ENCODE measurements at places on chromosomes 6 and 20. TPM values are rescaled to one million over a fixed set of nuclear protein-coding genes. Genes with fewer than 3 reads are reported as not detected.
A peak's percentile ranks its signal among the peaks of the same experiment; 100 is the strongest.

FAM83C gene
- not detected for total RNA-seq

ANKRD66 gene
- total RNA-seq, result 0.66 TPM

CRISP2 gene
- total RNA-seq, result not detected

SYS1 gene
- 10.1 TPM for total RNA-seq

ROS1 gene
- 0.04 TPM for total RNA-seq

C20orf204 gene
- total RNA-seq, result 0.84 TPM

- DNase-seq, result no peak
These were observed 54.1 kb upstream of the FYN start for GRCh38 chr6:111927321-111927720.

DNA sequence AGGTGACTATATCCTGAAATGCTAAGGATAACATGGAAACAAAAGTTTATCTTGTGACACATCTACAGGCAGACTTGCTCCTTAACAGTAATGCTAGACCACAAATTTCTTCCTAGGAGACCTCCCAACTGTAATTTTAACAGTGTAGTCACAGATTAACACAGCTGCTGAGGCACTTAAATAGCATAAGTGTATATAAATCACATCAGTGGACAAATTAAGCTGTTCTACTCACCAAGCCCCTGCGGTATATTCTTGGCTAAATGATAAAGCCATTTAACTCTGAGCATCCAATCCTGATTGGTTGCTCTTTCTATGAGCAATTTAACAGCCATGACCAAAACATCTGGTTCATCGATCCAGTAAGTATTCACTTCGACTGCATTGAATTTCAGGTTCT lies 73.3 kb upstream of the LYRM2 start:
- DNase-seq, result peak; percentile 64

GRCh38 chr20:2005831-2006426 lies 12.1 kb upstream of the PDYN start:
- DNase-seq, result peak; percentile 79

DNA sequence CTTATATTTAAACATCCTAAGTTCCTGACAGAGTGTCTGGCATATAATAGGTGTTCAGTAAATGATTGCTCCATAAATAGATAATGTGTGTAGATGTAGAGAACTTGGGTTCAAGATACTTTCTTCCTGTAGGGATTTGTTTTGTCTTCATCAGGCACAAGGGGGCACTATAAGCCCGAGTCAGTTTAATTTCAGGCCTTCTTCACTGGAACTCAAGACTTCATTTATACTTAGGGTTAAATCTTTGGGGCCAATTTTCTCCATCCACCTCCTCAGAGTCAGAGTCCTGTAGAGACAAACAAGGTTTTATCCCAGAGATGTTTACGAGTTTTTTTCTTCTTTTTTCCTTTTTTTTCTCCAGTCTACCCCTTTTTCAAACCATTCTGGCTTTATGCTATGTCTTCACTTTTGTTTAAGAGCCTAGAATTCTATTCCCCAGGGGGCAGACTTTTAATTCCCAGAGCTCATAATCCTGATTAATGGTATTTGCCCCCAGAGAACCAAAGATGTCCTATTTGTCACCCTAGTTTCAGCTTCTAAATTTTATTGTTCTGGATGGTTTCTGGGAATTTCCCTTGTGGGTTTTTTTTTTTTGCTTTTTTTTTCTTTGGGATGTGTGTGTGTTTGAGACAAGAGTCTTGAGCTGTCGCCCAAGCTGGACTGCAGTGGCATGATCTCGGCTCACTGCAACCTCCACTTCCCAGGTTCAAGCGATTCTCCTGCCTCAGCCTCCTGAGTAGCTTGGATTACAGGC lies 88.4 kb downstream of the HFE start:
- DNase-seq, result peak; percentile 74

DNA sequence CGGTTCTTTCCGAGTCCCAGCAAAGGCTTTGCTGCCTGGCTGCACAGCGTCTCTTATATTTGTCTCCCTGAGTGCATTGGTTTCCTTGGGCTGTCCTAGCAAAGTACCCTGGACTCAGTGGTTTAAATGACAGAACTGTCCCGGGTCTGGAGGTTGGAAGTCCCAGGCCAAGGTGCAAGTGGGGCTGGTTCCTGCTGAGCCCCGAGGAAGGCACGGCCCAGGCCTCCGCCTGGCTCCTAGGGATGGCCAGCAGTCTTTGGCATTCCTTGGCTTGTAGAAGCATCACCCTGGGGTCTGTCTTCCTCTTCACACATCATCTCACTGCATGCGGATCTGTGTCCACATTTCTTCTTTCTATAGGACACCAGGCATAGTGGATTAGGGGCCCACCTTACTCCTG lies 64.8 kb upstream of the QKI start:
- DNase-seq, result no peak

GRCh38 chr20:276620-277495 lies 13.7 kb downstream of the C20orf96 start:
- no peak for DNase-seq

GRCh38 chr6:87700397-87701343 lies 1.4 kb downstream of the AKIRIN2 start:
- DNase-seq, result peak; percentile 88

DNA sequence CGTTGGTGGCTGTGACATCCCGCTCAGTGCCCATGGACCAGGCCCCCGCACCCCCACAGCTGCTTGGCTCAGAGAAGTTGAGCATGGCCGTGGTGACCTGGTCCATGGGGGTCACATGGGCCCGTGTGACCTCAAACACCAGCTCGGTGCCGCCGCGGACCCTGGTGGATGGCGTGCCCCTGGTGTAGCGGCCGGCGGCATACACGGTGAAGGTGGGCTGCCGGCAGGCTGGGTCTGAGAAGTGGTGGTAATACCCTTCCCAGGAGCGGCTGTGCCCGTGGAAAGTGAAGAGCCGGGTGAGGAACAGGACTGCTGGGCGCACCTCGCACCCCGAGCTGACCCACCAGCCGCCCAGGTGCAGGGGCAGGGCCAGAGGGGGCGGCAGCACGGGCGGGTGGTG lies 54.1 kb downstream of the APCDD1L start:
- no peak for DNase-seq

DNA sequence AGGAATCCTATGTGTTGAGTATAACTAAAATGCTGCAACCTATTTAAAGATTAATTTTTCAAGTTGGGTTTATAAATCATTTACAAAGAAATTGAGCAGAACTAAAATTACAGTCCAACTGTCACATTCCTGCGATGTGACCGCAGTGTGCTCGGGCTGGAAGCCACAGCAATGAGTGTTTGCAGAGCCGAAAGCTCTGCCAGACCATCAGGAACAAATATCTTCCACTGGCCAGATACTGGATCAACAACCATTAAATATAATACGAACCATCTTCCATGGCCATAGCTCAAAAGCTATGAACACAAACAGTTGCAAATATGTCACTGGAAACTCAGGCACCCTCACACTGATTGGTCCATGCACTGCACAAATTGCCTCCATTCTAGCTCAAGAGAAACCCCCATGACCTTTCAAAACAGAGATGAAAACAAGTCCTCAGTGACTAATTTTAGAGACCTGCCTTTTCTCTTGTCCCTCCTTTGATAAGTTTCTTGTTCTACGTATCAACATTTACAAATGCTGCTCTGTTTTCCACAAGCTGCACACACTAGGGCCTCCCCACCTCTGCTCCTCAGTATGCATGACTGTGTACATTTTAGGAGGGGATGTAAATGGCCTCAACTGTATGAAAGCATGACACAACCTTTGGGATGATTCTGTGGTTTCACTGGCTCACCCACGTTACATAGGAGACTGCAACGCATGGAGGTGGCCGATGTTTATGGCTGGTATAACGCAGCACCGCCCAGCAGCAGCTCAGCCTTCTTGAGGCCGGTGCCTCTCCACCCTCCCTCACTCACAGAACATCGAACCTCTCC lies 171.7 kb downstream of the WDR27 start:
- peak; percentile 93 for DNase-seq

DNA sequence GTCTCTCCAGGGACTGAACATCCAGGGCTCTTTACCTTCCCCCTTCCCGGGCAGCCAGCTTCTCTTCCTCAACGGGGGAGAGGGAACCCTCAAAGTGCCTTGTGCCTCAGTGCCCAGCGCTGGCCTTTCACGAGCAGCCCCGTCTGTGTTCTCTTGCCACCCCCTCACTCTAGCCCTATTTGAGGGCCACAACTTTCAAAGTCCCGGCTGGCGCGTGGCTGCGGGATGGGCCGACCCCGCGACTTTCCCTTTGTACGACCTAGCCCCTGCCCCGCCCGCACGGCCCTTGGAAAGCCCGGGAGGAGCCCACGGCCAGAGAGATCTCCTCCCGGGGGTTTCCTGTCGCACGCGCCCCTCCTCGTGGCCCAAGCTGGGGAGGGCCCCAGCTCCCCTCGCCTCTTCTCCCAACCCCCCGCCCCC lies 559 bp downstream of the SCRT2 start:
- no peak for DNase-seq

DNA sequence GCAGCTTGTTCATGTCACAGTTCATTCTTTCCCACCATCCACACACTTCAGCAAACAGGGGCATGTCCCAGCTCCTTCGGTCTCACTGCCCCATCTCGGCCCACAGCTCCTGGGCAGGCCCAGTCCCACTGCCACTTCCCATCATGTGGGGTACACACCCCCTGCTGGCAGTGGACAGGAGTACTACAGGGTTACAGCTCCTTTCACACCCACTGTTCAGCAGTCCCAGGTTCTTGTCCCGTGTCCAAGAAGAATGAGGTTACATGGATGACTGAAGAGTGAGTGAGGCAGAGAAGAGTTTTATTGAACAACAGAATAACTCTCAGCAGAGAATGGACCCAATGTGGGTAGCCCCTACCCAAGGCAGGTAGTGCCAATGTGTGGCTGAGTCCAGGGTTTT lies 77.8 kb upstream of the SMLR1 start:
- no peak for DNase-seq

- peak; percentile 40 for DNase-seq
These were observed 688.9 kb upstream of the GJE1 start for GRCh38 chr6:141443668-141444289.

DNA sequence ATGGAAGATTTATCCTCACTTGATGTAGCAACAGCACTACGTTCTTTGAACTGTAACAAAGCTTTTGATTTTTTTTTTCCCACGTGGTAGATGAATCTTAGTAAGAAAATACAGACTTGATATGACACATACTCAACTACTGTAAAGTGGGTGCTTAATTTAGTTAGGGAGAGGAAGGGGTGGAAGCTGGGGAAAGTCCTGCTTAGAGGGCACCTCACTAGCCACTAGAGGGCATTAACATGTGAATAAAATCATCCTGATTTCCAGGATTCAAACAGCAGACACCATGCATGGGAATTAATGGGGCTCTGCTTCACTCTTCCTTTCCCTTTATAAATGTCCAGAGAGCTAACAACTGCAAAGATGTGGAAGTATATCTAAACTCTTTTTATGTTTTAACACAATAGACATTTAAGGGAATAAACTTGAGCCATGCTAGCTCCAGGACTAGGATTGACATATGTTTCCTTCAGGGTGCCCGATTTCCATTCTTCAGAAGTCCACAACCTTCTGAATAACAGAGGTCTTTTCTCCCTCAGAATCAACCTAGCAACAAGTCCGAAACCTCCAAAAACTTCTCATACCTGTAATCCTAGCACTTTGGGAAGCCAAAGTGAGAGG lies 250.1 kb downstream of the ATXN1 start:
- DNase-seq, result peak; percentile 44

GRCh38 chr6:113674075-113674474 lies 183.1 kb upstream of the MARCKS start:
- no peak for DNase-seq

DNA sequence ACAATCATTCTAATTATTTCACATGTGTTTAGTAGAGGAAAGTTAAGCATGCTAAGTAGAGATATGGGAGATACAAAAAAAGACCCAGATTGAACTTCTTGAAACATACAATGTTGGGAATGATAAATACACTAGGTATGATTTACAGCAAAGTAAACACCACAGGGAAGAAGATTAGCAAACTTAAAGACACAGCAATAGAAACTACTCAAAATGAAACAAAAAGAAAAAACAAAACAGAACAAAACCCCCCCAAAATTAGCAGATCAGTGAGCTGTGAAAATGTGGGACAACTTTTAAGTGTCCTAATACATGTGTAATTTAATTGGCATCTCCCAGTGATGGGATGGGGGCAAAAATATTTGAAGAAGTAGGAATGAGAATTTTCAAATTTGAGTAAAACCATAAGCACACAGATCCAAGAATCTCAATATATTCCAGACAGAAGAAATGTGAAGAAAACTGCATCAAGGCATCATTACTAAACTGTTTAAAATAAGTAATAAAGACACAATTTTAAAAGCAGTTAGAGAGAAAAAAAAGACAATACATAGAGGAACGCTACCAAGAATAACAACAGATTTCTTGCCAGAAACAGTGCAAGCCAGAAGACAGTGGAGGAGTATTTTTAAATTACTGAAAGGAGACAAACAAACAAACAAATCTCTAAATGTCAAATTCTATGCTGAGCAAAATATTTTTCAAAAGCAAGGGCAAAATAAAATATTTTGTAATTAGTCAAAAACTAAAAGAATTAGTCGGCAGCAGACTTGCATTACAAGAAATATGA lies 473.7 kb downstream of the QKI start:
- peak; percentile 27 for DNase-seq

DNA sequence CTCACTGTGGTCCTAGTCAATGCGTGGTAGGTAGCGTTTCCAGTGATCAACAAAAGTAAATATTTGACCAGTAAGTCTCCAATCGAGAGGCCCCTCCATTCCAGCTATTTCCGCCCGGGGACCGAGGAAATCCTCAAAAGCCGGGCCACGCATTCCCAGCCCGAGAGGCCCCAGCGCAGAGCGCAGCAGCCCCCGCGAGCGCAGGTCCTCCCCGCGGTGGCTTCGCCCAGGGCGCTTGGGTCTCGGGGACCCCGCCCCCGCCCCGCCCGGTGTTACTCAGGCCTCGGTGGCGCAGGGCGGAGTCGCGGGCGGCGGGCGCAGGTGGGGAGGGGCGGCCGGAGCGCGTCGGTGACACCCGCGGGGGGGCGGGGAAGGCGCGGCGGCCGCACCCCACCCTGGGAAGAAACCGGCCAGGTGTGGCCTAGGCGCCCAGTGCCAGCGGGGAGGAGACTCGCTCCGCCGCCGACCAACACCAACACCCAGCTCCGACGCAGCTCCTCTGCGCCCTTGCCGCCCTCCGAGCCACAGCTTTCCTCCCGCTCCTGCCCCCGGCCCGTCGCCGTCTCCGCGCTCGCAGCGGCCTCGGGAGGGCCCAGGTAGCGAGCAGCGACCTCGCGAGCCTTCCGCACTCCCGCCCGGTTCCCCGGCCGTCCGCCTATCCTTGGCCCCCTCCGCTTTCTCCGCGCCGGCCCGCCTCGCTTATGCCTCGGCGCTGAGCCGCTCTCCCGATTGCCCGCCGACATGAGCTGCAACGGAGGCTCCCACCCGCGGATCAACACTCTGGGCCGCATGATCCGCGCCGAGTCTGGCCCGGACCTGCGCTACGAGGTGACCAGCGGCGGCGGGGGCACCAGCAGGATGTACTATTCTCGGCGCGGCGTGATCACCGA lies at the start of gene DSP:
Gene DSP (plus strand): TSS at position 497 of the 890 bp plus-strand sequence. CDS start 245 bp downstream, at position 742.
- peak; percentile 17 for DNase-seq

- peak; percentile 99 for DNase-seq
These were observed 12.9 kb upstream of the TBC1D22B start for GRCh38 chr6:37244430-37245310.
